ENCODE measurements at places on chromosomes 6 and 20. TPM values are rescaled to one million over a fixed set of nuclear protein-coding genes. Genes with fewer than 3 reads are reported as not detected.
A peak's percentile ranks its signal among the peaks of the same experiment; 100 is the strongest.

GRCh38 chr20:50815162-50815989 is 20.5 kb downstream of the BCAS4 start:
- no peak for DNase-seq
- H3K4me3 ChIP-seq, result peak overlapping the region; percentile 34
- peak overlapping the region; percentile 29 for H3K27ac ChIP-seq
- H3K4me1 ChIP-seq, result peaks cover 13% of the 10 kb centered on the region
- no peaks in the 10 kb centered on the region for H3K36me3 ChIP-seq

- H3K4me3 ChIP-seq, result no peak overlapping the region
- peaks cover 7% of the 10 kb centered on the region for H3K36me3 ChIP-seq
- DNase-seq, result no peak
- H3K27ac ChIP-seq, result no peak overlapping the region
Measured at GRCh38 chr20:24533449-24533848, 64.0 kb downstream of the SYNDIG1 start.

GRCh38 chr6:127932708-127933107 is 31.9 kb upstream of the THEMIS start:
- peaks cover 2% of the 10 kb centered on the region for H3K27me3 ChIP-seq
- peaks cover 8% of the 10 kb centered on the region for H3K36me3 ChIP-seq
- no peaks in the 10 kb centered on the region for H3K4me1 ChIP-seq
- H3K4me3 ChIP-seq, result no peak overlapping the region
- no peak for DNase-seq

DNA sequence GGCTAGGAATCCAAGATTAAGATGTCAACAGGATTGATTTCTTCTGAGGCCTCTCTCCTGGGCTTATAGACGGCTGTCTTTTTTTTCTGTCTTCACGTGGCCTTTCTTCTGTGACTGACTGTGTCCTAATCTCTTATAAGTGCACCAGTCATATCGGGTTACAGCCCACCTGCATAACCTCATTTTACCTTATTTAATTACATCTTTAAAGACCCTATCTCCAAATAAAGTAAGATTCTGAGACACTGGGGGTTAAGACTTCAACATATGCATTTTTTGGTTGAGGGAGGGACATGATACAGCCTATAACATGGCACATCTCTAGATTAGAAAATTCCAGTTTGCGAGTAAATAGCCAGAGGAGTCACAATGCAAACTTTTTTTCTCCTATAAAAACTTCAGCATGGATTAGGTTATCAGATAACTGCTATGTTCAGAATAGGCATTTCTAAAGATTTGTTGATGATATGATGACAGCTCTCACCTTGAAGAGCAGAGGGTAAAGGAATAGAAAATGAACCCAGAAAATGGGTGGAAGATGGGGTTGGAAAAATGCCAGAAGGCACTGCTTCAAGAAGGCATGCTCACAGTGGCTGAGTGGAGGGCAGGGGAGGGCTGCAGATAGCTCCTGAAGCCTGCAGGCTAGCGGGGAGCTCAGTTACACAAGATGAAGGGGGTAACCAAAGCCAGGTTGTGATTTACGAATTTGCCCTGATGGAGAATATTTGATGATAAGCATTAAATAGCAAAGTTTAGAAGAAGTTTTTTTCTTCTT is 8.7 kb upstream of the PDE7B start:
- no peak overlapping the region for H3K4me3 ChIP-seq
- H3K36me3 ChIP-seq, result no peaks in the 10 kb centered on the region
- DNase-seq, result no peak
- no peaks in the 10 kb centered on the region for H3K27me3 ChIP-seq
- no peaks in the 10 kb centered on the region for H3K4me1 ChIP-seq

GRCh38 chr6:117469356-117469755 is 13.1 kb upstream of the DCBLD1 start:
- no peaks in the 10 kb centered on the region for H3K36me3 ChIP-seq
- H3K27me3 ChIP-seq, result no peaks in the 10 kb centered on the region
- no peak overlapping the region for H3K27ac ChIP-seq
- no peak overlapping the region for H3K4me3 ChIP-seq

DNA sequence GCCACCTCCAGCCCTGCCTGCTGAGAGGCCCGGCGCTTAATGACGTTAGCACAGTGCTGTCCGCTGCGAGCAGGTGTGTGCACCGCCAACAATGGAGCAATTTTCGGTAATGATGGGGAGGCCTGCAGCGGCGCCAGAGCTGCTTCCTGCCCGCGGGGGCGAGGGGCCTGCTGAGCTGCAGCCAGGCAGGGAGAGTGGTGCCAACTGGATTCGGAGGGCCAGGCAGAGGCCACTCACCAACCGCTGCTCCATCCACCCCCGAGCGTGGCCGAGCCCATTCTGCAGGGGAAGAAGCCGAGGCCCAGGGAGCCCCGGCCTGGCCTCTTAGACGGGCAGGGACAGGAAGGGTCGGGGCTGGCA is 9.6 kb downstream of the HRH3 start:
- peaks cover 2% of the 10 kb centered on the region for H3K27me3 ChIP-seq
- H3K27ac ChIP-seq, result no peak overlapping the region
- no peak overlapping the region for H3K4me3 ChIP-seq
- H3K36me3 ChIP-seq, result no peaks in the 10 kb centered on the region
- no peak for DNase-seq

DNA sequence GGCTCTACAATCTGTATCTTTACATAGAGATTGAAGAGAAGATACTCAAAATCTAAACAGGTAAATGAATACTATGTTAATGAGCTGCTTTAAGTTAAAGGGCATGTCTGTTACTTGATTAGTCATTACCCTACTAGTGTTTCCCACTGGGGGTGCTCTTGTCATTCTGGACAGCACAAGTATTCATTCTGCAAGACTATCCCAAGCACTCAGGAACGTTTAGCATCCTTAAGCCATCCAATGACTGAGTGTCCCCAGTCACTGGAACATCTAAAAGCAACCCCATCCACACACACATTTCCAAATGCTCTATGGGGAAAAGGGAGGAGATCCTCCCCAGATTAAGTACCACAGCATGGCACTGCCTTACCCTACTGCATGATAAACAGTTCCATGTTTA is 25.7 kb downstream of the EZR start:
- no peaks in the 10 kb centered on the region for H3K36me3 ChIP-seq
- H3K27me3 ChIP-seq, result peaks cover 10% of the 10 kb centered on the region
- H3K4me1 ChIP-seq, result peaks cover 44% of the 10 kb centered on the region
- no peak for DNase-seq
- H3K4me3 ChIP-seq, result no peak overlapping the region

- DNase-seq, result no peak
- H3K27me3 ChIP-seq, result no peaks in the 10 kb centered on the region
- H3K36me3 ChIP-seq, result no peaks in the 10 kb centered on the region
- no peak overlapping the region for H3K4me3 ChIP-seq
- H3K27ac ChIP-seq, result no peak overlapping the region
Measured at GRCh38 chr6:11769244-11769643, 9.4 kb downstream of the ADTRP start.

- DNase-seq, result no peak
- H3K4me1 ChIP-seq, result no peaks in the 10 kb centered on the region
- H3K4me3 ChIP-seq, result no peak overlapping the region
- H3K27ac ChIP-seq, result no peak overlapping the region
- H3K36me3 ChIP-seq, result peaks cover 5% of the 10 kb centered on the region
Measured at GRCh38 chr6:95780037-95780436, 202.7 kb downstream of the MANEA start.

- DNase-seq, result no peak
- H3K4me3 ChIP-seq, result no peak overlapping the region
- H3K4me1 ChIP-seq, result peaks cover 9% of the 10 kb centered on the region
- H3K27me3 ChIP-seq, result peaks cover 4% of the 10 kb centered on the region
Measured at GRCh38 chr6:14851281-14851680, 394.6 kb upstream of the JARID2 start.

DNA sequence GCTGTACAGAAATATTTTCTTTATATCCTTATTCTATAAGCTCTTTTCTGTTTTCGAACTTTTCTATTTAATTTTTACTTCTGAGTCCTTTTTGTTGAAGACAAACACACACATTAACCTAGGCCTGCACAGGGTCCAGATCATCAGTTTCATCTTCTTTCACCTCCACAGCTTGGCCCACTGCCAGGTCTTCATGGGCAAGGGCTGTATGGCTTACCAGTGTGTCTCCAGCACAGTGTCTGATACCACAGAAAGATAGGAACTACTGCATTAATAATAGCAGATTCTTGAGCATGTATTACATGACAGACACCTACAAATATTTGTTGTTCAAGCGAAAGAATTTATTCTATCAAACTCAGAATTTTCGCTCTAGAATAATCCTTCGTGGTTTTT is 24.4 kb downstream of the QKI start:
- H3K27ac ChIP-seq, result peak overlapping the region; percentile 31
- no peak overlapping the region for H3K4me3 ChIP-seq
- H3K36me3 ChIP-seq, result no peaks in the 10 kb centered on the region
- peaks cover 19% of the 10 kb centered on the region for H3K4me1 ChIP-seq

DNA sequence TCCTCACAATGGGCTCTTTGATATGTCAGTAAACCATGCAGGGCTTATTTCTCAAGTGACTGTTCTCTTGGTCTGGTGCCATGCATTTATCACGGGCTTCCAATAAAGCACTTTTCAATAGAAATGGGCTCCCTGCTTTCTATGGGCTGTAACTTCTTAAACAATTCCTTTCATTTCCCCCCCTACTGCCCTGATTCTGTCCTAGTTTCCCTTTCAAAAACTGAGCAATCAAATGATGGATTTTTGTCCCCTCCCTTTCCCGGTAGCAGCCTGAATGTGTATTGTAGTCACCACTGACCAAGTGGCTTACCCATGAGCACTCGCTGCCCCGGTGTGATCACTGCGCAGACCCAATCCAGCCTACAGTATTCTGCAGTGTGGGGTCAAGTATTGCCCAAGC is 13.9 kb downstream of the RPS10 start:
- no peaks in the 10 kb centered on the region for H3K27me3 ChIP-seq
- H3K4me3 ChIP-seq, result no peak overlapping the region
- H3K27ac ChIP-seq, result no peak overlapping the region
- no peak for DNase-seq

The IMPG1 gene
- total RNA-seq, result 0.51 TPM

GRCh38 chr6:17721671-17722070 is 14.9 kb upstream of the NUP153 start:
- H3K27ac ChIP-seq, result no peak overlapping the region
- peaks cover 6% of the 10 kb centered on the region for H3K4me1 ChIP-seq
- H3K36me3 ChIP-seq, result no peaks in the 10 kb centered on the region
- no peak overlapping the region for H3K4me3 ChIP-seq
- DNase-seq, result no peak
- H3K27me3 ChIP-seq, result peaks cover 3% of the 10 kb centered on the region

DNA sequence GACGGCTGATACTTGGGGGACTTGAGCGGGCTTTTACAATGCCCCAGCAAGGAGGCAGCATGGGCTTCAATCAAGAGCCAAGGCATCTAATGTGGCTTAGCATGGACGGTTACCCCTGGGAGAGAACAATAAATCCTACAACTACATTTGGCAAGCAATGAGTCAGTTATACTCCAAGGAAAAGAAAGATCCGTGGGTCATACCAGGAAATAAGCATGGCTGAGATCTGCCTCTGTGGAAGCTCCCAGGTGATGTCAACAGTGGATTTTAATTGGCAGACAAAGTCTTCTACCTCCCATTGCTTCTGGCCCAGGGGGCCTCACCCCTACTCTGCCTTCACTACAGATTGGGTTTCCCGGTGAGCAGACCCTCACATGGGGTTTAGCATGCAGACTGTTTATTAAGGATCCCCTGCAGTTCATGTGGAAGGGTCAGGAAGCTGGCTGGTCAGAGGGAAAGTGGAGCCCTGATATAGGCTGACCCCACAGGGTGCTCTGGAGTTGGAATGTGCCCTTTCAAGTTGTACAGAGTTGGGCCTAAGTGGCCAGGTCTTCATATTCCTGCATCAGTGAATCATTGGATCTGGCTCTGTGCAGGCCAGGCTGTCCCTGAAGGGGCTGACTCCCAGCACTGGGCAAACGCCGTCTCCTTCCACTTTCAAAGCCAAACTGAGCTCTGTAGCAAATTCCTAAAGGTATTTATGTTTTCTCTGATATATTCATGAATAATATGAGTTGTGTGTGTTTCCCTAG is 91.3 kb upstream of the GGTLC1 start:
- no peak for DNase-seq
- H3K4me3 ChIP-seq, result no peak overlapping the region
- no peaks in the 10 kb centered on the region for H3K4me1 ChIP-seq

DNA sequence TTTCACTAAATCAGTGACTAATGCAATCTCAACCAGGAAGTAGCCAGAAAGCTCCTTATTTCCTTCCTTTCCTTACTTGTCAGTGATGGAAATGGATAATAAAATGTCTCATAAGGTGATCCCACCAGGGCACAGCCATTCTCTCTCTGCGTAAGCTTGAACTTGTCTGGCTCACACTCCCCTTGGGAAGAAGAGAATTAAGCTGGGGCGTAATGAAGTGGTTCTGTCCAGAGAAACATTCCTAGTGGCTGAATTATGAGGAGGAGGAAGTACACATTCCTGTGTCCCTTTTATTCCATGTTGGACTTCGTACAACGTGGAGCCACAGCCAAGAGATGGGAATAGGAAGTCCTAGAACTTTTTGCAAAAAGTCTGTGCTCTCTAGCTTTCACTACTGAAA is 93.7 kb downstream of the MTHFD1L start:
- no peaks in the 10 kb centered on the region for H3K4me1 ChIP-seq
- H3K27ac ChIP-seq, result no peak overlapping the region
- H3K27me3 ChIP-seq, result no peaks in the 10 kb centered on the region
- no peak for DNase-seq
- H3K4me3 ChIP-seq, result no peak overlapping the region

GRCh38 chr6:17165383-17165782 is 63.5 kb downstream of the STMND1 start:
- H3K27me3 ChIP-seq, result no peaks in the 10 kb centered on the region
- DNase-seq, result no peak
- no peak overlapping the region for H3K4me3 ChIP-seq
- H3K4me1 ChIP-seq, result no peaks in the 10 kb centered on the region
- no peak overlapping the region for H3K27ac ChIP-seq
- peaks cover 4% of the 10 kb centered on the region for H3K36me3 ChIP-seq

- no peaks in the 10 kb centered on the region for H3K4me1 ChIP-seq
- H3K36me3 ChIP-seq, result no peaks in the 10 kb centered on the region
- DNase-seq, result no peak
- no peak overlapping the region for H3K27ac ChIP-seq
- H3K4me3 ChIP-seq, result no peak overlapping the region
Measured at GRCh38 chr6:137746264-137746663, 120.8 kb upstream of the TNFAIP3 start.

The TNF gene
- total RNA-seq, result not detected

DNA sequence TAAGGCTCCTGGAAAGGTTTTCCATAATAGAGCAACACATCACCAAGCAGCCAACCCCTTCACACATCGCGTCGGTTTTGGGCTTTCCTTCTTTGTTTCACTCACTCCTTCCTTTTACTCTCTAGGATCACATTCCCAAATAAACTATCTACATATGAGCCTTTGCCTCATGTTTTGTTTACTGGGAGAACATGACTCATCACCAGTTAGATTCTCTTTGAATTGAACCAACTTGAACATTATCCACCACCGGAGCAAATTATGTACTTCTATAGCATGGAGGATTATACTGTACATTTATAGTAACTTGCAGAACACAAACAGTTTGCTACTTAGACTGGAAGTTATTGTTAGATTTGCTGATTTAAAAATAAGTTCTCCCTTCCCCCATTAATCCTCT is 41.0 kb downstream of the SAMD5 start:
- H3K27me3 ChIP-seq, result no peaks in the 10 kb centered on the region
- no peaks in the 10 kb centered on the region for H3K36me3 ChIP-seq
- DNase-seq, result no peak

GRCh38 chr20:11917663-11918062 is at the start of gene BTBD3:
BTBD3 (plus strand) TSS chr20:11917893; CDS start chr20:11918276, 383 bp downstream.
- H3K4me1 ChIP-seq, result peaks cover 24% of the 10 kb centered on the region
- H3K4me3 ChIP-seq, result peak within 1 kb of the TSS; percentile 79
- H3K27me3 ChIP-seq, result no peaks in the 10 kb centered on the region
- H3K27ac ChIP-seq, result peak within 1 kb of the TSS; percentile 76
- peak; percentile 30 for DNase-seq
- H3K36me3 ChIP-seq, result no peaks in the 10 kb centered on the region
